Stimulated activated CD4-positive, alpha-beta T cell treated with anti-CD3 and anti-CD28 coated beads, Interleukin-1b, Interleukin-23, amount 100 ng/mL, for 1 hour (primary cell): ENCODE measurements at places on chromosomes 3 and 15.

DNA sequence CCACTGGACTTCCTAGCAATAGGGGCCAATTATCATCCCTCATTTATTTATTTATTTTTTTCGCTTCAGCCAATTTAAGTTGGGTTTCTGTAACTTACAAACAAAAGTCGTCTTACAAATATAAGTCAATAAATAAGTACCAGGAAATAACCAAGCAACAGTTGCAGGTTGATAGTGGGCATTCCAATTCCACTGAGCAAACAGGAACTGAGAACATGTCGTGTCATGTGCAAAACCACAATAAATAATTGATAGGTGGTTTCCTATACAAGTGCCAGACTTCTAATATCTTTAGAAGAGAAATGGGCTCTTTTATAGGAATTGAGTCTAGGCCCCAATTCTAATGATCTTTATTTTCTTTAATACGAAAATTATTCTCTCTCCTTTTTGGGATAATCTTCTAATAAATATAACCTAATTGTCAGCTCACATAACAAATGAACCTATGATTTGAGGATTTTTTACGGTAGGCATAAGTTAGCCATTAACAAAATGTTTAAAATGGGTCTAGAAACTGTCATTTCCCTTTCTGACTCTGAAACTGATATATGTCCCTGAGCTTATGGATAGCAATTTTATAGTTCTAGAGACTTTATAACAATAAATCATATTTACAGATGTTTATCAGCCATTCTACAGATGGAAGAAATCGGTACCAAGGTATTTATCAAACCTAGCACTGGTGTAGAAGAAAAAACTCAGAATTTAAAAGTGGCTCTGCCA lies 571.8 kb downstream of the FOXP1 start:
- no peak for DNase-seq

DNA sequence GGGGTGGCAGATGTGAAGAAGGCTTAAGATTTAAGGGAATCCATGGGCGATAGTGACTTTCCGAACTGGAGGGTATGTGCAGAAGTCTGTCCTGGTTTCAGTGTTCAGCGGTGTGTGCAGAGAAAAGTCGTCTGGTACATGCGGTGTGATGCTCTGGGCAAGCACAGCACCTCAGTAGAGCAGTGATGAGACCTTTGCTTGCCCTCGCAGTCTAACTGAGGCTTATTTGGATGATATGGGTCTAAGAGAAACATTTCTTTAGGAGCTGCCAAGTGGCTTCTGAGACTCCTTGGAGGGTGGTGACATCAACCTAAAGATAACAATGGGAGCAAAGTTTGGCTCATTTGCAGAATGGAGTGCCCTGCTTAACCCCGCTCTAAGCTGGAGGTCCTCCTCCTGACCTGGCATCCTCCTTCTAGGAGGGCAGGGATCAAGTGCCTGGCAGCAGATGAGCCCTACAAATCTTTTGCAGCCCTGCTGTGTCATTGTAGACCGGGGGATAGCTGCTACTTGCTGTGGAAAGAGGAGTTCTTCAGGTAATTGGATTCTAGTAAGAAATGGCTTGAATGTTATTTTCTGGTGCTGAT lies 228.1 kb upstream of the AZI2 start:
- DNase-seq = no peak

DNA sequence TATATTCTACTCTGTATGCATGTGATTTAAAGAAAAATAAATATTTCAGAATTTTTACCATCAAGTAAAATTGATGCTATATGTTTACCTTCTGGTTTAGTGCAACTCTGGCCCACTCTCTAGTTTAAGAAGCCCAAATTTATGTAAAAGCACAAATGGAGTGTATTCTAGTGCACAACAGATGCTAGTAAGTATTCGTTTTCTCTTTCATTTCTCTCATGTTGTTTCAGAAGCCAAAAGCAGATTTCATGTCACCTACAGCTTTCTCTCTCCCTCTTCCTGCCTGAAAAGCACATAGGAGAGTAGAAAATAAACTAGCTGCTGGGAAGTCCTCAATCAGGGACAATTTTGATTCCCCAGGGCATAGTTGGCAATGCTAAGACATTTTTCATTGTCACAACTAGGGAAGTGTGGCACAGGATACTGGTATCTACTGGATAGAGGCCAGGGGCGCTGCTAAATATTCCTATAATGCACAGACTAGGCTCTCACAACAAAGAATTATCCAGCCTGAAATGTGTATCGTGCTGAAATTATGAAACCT lies 147.4 kb upstream of the ARHGEF26 start:
- no peak for DNase-seq

DNA sequence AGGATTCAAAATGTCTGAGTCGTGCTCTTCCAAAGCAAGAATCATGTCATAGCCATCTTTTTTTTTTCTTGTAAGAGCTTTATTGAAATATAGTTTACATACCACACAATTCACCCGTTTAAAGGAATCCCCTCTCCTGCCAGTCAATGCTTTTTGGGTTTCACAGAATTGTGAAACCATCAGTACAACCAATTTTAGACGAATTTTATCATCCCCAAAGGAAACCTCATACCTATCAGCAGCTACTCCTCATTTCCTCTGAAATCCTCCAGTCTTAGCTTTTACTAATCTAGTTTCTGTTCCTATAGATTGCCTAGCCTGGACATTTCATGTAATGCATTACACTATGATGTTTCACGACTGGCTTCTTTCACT lies 39.6 kb downstream of the ADIPOQ start:
- no peak for DNase-seq

DNA sequence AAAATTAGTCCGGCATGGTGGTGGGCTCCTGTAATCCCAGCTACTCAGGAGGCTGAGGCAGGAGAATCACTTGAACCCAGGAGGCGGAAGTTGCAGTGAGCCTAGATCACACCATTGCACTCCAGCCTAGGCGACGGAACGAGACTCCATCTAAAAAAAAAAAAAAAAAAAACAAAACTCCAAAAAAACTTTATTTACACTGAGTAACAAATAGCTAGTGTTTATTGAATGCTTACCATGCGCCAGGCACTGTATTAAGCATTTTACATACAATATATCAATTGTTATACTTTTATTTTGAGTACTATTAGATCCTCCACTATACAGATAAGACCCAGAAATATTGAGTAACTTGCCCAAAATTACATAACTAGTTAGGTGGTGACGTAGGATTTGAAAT lies 17.4 kb upstream of the ARIH1 start:
- no peak for DNase-seq

GRCh38 chr3:116302087-116302747 lies 143.1 kb downstream of the LSAMP start:
- DNase-seq = no peak

DNA sequence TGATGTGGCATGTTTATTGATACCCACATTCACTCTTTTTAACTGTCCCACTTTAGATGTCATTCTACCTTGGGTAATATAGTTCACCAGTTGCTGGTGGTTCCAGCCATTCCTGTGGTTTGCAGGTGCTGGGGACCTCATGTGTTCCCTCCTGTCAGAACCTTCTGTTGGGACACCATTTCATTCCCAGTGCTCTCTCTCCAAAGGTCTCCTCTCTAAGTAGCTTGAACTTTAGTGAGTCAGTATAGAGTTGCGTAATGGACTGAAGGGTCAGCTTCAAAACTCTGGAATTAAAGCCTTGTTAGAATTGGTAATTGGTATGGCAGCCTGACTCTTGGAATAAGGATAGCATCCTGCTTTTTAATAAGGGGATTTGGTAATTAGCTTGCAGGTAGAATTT lies 108.5 kb downstream of the PLCL2 start:
- no peak for DNase-seq

GRCh38 chr3:72907131-72907711 lies 19.4 kb downstream of the GXYLT2 start:
- no peak for DNase-seq

DNA sequence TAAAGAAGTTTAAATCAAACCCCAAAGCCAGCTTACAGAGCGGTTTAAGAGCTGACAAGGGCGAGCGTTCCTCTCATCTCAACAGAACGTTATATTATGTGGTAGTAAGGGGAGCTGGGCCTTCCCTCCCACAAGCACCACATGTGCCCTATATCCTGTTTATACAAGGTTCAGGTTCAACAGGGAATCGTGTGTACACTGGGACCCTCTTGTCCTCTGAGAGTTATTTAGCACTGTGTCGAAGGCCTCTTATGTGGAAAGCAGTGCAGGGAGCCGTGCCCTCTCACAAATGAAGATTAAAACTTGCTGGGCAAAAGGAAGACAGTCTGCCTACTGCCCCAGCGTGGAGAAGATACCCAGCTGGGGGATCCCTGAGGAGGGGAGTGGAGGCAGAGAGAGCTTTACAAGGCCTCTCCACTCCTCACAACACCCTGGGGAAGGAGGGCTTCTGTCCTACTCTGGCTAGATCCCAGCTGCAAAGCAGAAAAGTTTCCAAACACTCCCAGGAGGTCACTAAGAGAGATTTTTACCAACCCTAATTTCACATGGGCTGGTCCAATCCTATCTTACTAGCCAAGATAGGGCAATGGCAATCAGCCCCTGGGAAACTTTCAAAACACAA lies 2.9 kb downstream of the TLE3 start:
- no peak for DNase-seq

DNA sequence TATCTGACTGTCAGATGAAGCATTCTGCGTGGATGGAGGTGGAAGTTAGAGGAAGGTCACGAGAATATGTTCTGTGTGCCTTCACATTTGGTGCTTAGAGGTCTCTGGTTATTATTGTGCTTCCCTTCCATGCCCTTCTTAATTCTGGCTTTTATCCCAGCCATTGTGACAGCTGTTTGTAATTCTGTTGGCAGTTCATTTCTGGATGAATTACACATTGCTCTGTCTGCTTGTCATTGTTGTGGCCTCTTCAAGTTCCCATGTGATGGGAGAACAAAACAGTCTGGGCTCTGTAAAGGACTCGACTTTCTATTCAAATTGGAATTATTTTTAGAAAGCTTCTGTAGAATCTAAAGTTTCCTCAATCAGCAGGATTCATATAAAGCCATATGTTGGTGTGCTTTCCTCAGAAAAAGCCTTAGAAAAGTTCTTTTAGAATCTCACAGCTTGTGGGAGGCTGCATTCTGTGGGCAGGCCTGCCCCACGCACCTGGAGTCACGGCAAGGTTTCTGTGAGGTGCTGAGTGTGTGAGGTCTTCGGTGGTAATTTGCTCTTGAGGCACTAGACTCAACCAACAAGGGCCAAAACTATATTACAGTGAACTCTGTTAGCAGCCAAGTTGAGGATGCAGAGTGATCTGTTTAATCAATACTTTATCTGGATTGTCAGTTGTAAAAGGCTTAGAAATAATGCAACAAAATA lies 397.4 kb upstream of the AZI2 start:
- DNase-seq = no peak

- DNase-seq = no peak
These were observed 130.8 kb downstream of the ZNF621 start for GRCh38 chr3:40655551-40655950.

GRCh38 chr3:137163241-137163871 lies 205.6 kb downstream of the IL20RB start:
- no peak for DNase-seq

GRCh38 chr3:30873671-30874070 lies 20.8 kb downstream of the GADL1 start:
- no peak for DNase-seq

DNA sequence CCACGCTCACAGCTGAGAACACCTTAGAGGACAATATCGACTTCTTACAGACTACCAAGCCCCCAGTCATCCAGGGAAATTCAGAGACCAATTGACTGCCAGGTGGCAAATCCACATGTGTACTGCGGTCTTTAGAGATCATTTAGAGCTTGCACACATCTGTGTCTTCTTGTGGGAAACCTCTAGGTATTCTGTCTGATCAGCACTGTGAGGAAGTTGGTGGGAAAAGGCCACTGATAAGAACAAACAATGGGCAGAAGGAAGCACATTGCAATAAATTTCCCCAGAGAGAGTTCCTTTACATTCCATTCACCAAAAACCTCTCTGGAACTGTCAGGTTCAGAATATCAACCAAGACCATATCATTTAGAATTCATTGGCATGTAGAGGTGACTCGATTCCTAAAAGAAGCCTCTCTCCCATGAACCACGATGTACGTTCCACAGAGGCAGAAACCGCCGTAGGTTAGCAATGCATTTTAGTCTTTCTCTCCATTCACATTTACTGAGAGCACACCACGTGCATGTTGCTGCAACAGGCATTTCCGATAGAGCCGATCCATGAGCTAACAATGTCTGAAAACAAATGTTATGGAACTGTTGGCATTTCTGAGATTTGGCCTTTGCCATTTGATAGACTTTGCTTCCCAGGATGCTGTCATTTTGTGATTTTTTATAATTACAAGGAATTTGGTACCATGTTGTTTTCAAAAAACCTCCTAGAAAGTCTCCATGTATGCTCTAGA lies 287.3 kb upstream of the TPRG1 start:
- DNase-seq = no peak

GRCh38 chr15:95247071-95247984 lies 1016.0 kb downstream of the MCTP2 start:
- DNase-seq = no peak

GRCh38 chr3:171348121-171348520 lies 112.1 kb downstream of the TNIK start:
- no peak for DNase-seq

DNA sequence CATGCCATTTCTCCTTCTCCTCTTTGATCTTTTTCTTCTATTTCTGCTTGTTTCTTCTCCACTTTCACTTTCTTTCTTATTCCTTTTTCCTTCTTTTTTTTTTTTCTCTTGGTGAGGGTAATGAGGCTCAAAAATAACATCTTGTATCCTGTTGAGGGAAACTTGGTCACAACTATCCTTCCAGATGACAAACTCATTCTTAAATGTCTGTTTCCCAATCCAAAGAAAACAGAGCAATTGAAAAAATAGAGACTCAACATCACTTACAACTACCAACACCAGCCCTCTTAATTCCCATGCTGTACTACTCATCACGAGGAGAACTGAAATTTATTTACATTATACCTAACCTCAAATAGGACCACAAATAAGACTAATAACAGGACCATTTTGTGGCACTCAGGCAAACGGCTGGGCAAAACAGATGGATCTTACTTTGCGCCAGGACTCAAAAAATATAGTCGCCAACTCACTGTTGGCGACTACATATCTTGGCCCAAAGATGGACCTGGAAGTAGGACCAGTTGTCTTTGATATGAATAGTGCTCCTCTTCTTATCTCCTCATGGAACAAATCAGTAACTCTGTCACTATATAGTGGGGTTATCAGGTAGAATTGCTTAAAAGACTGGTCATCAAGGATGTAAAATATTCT lies 343.9 kb downstream of the ZBTB20 start:
- no peak for DNase-seq

GRCh38 chr15:32657198-32657883 lies 15.8 kb downstream of the SCG5 start:
- DNase-seq = no peak

DNA sequence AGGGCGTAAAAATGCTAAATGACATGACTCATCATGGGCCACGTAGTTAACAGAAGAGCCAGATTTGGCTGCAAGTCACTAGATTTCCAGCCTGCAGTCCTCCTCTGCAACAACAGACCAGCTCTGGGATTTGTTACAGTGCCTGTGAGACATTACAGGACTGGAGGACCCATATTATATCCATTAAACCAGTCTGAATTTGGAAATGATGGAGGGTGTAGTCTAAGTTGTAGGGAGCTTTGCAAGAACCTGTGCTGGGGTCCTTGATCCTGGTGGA lies 10.8 kb downstream of the ZNF774 start:
- DNase-seq = no peak

- DNase-seq = peak; percentile 56
These were observed at the start of gene CCDC71 for GRCh38 chr3:49165771-49166751. CCDC71 (minus strand) TSS chr3:49166331; CDS start chr3:49164208, 2,123 bp downstream.

- DNase-seq = no peak
These were observed 138.5 kb downstream of the NECTIN3 start for GRCh38 chr3:111210003-111210711.
